ENCODE measurements at places on chromosomes 3 and 15.

- no peak for DNase-seq
These were observed 76.2 kb downstream of the TRIM42 start for GRCh38 chr3:140753865-140754754.

- no peak for DNase-seq
These were observed 183.7 kb downstream of the TLE3 start for GRCh38 chr15:69914040-69914439.

GRCh38 chr3:127456471-127457093 lies 134.0 kb downstream of the TPRA1 start:
- DNase-seq: no peak

DNA sequence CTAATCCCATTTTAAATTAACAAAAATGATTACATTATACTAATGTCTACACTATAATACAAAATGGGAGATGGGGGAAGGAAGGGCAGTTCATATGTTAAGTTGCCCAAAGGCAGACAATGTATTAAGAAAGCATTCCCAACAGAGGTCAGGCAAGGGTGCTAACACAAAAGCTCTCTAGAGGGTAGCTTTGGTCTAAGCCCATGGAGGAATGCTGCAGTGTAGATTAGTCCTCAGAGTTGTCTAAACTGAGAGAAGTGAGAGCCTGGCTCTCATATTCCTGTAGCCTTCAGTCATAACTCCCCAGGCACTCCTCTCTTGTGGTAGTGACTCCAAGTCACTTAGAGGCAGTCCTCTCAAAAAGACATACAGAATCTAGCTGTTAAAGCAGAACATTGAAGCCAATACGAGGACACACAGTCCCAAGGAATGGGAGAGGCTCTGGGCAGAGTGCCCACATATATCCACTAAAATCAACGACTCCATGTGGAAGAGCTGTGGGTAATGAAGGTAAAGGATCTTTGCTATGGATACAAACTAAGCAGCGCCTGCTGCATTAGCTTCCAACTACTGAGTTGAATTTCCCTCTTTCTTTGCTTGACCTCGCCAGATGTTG lies 14.5 kb downstream of the NEK10 start:
- no peak for DNase-seq

- no peak for DNase-seq
These were observed 33.0 kb downstream of the MYZAP start for GRCh38 chr15:57624730-57625129.

GRCh38 chr3:135688003-135688402 lies 277.5 kb upstream of the PPP2R3A start:
- no peak for DNase-seq

- peak; percentile 46 for DNase-seq
These were observed 721 bp downstream of the MYEF2 start for GRCh38 chr15:48177383-48177765.

DNA sequence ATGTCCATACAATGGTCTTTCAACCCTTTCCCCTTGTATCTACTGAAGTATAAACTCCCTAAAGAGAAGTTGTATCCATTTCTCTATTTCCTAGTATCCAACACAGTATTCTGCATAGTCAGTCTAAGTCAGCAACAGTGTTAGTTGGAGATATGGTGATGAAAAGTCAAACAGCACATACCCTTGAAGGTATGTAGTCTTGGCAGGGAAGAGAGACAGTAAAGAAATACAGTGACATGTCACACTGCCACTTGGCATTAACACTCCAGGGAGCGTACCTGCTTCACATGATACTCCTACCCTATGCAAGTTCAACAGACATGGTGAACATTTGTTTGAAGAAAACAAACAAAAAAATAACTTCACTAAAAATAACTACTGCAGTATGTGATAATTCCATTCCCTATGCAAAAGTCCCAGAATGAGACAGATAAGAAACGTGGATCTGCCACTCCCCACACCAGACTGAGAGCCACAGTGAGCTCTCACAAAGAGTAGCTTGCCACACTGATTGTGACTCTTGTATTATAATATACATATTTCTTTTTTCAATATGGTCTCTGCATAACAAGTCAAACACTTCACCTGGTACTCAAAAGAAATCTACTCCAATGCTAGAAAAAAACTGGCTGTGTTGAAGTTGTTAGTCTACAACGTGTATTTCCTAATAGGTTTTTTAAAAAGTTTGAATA lies 5.9 kb downstream of the PDCD10 start:
- DNase-seq: no peak

DNA sequence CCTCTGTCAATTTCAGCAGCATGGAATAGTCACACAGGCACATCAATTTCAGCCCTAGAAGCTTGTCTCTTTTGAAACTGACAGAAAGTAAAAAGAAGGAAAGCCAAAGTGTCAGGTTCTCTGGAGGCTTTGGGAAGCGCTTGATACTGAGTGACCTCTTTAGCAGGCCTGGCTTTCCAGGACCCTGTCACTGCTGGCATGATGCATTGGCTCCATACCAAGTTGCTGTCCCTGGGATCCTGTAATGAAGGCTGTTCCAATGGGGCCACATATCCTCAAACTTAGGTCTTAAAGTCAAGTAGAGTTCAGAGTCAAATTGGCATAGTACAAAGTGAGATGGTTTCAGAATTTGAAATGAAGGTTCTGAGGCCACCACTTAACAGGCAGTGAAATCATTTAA lies 640.9 kb downstream of the SQOR start:
- no peak for DNase-seq

- no peak for DNase-seq
These were observed 16.4 kb downstream of the C3orf18 start for GRCh38 chr3:50551054-50551659.

DNA sequence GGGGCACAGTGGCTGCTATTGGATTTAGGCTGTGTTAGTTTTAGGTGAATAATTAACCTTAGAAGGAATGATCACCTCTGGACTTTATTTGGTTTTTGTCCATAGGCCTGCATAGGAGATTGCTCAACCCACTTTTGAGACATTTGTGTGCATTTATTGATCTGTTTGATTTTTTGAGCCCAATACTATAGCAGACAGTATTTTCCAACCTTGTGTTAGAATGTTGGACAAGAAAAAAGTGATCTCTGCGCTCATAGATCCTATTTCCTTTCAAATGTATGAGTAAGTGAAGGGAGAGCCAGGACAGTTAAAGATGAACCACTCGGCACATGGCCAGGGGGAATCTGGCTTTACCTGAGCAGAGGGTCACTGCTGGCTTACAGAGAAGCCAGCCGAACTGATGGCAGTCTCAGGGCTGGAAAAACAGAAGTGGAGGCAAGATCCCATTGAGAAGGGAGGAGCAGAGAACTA lies 8.8 kb upstream of the TOPBP1 start:
- no peak for DNase-seq

GRCh38 chr3:47193871-47194859 lies 30.3 kb upstream of the SETD2 start:
- DNase-seq: no peak

DNA sequence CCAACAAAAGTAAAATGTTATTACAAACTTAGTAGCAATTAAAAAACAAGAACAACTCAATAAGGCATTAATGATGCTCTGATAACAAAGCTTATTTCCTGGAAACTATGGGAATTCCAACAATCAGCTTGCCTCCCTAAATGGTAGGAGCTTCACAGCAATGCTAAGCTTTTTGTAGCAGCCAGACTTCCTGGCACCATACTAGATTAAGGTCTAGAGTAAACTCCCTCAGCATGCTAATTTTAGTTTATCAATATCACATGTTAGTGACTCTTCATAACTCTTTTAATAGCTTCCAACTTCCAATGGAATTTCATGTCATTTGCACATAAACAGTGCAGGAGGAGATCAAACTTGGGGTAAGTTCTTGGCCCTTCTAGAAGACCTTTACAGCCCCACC lies 782.0 kb downstream of the MCTP2 start:
- DNase-seq: no peak

DNA sequence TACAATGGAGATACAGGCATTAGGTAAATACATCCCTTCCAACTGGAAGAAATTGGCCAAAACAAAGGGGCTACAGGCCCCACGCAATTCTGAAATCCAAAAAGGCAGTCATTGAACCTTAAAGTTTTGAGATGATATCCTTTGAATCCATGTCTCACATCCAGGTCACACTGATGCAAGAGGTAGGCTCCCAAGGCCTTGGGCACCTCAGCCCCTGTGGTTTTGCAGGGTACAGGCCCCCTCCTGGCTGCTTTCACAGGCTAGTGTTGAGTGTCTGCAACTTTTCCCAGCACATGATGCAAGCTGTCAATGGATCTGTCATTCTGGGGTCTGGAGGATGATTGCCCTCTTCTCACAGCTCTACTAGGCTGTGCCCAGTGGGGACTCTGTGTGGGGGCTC lies 766.7 kb downstream of the ZBBX start:
- no peak for DNase-seq

GRCh38 chr15:63502843-63503738 lies 1.3 kb upstream of the USP3 start:
- peak; percentile 86 for DNase-seq

DNA sequence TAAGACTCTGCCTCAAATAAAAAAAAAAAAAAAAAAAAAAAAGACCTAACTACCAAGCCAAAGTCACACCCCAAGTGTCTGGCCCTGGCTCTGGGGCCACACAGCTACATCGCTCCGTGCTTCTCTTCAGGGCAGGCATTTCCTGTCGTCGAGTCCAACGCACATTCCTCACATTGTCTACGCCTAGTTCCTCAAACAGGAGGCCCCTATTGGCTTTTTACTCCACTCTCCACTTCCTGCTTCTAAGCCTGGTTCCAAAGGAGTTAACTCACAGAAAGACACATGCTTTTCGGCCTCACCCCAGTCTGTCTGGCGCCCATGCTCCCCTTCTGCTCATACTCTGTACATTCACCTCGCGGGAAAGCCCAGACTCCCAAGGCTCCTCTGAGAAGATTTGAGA lies 28.8 kb downstream of the KNG1 start:
- DNase-seq: no peak

DNA sequence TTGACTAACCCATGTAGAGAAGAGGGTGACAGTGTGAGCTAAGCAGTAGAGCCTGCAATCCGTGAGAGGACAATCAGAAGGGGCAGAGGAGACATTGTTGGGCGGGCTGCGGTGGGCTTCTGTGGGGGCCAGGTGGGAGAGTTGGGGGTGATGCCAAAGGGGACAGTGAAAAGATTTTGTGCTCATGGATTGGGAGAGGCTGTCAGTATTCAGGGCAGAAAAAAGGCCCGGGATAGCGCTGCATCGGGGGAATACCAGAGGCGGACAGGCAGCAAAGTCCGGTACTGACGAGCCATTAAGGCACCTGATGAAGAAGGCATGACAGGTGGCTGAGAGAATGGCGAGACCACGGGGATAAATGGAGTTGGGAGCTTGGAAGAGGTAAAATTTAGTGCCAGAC lies 1.3 kb upstream of the PXYLP1 start:
- DNase-seq: no peak

- DNase-seq: no peak
These were observed 74.2 kb downstream of the TM4SF4 start for GRCh38 chr3:149548669-149549065.

DNA sequence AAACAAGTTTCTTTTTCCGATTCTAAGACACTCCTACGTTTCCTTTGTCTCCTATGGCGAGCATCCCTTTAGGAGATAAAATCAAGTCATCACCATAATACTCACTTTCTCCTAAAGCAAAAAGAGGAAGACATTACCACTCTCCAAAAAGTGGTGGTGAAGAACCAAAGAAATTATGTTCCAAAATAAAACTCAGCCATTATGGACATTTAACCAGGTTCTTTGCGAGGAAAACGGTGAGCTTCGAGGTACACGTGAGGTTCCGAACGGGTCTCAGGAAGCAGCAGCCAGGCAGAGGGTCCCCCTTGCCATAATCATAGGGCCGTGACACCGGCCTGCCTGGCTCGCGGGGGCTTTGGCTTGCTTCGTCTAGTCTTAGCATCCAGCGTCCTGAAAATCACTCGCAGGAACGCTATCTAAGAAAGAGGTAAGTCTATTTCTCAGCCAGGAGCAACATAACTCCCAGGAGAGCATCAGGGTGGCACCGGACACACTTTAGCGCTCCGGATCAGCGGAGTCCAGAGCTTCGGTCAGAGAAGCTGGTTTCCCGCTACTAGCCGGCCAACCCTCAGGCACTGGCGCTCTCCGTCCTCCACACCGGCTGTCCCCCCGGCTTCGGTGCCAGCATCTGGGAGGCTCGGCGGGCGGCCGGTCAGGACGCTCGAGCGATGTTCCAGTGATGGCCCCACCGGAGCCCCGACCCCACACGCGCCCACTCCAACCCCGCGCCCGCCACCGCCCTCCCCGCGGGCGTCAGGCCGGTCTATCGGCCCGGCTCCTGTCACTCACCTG lies 581 bp downstream of the IP6K1 start:
- peak; percentile 34 for DNase-seq

DNA sequence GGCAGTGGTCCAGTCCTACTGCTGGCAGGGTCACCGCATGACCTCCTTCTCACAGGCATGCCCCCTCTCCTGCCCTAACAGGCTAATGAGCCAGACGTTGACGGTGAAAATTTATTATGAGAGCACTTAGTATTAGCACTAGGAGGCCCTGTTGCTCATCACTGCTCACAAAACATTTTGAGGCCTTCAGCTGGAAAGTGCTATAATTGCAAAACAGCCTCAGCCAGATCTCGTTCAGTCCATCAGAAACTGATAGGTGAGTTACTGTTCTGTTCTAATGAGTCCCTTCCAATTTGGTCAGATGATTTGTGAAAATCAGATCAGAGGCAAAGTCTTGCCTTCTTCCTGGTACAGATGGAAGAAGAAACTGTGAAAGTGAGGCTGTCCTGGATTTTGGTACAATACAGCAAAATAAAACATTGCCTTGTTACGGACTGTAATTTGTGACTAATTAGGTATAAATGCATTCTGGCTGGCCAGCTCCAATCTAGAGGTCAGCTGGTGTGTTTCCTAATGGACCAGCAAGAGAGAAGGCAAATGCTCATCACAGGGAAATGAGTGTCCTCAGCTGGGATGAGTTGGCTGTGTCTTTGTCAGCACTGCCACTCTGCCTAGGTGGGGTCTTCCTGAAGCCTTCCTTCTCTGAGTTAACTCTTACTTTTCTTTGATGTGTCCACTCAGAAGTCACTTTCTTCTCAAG lies 316.8 kb downstream of the CHST2 start:
- DNase-seq: no peak

DNA sequence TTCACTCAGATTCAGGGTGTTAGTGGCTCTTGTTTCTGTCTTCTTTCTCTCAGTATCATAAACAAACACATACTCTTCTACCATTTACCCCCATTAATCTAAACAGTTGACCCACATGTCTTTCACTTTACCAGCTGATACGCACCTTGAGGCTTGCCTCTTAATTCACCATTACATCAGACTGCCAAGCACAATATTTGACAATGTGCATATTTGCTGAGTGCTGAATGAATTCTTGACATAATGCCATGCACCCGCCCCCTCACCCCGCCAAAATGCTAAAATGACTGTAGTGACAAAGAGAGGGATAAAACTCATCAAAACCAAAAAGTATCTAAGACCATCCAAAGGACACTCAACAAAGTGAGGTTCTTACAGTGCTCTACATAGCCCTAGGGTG lies 57.4 kb downstream of the NGLY1 start:
- DNase-seq: no peak

- DNase-seq: no peak
These were observed 341.5 kb downstream of the ROBO2 start for GRCh38 chr3:77381431-77381830.

GRCh38 chr3:11465744-11466616 lies 177.7 kb downstream of the VGLL4 start:
- no peak for DNase-seq

- DNase-seq: no peak
These were observed 7.9 kb upstream of the DOCK3 start for GRCh38 chr3:50666837-50667236.
